ENCODE measurements at places on chromosomes 16 and 17.

DNA sequence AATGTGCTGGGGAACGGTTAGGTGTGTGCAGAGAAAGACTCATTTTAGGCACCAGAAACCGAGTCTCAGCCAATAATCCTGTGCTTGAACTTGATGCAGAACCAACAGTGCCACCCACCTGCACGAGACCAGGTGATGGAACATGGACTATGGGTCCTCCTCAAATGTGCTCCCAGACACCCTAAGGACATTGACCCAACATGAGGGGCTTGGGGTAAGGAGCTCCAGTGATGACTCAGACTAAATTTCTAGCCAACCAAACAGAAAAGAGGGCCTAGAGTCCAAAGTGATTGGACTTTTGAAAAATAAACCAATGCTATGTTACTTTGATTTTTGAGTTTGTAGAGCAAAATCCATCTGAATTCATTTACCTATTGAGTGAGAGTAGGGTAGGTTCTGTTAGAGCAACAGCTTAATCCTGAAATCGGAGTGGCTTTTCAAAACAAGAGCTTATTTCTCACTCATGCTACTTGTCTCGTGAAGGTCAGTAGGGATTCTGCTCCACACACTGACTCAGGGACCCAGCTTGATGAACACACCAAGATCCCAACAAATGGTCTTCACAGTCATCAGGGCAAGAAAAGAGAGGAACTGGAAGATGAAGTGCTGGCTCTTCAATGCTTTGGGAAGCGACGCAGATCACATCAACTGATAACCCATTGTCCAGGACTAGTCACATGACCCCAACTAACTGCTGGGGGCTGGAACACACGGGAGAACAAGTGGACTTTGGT is 21.8 kb downstream of the FAM20A start:
- no peak for DNase-seq

DNA sequence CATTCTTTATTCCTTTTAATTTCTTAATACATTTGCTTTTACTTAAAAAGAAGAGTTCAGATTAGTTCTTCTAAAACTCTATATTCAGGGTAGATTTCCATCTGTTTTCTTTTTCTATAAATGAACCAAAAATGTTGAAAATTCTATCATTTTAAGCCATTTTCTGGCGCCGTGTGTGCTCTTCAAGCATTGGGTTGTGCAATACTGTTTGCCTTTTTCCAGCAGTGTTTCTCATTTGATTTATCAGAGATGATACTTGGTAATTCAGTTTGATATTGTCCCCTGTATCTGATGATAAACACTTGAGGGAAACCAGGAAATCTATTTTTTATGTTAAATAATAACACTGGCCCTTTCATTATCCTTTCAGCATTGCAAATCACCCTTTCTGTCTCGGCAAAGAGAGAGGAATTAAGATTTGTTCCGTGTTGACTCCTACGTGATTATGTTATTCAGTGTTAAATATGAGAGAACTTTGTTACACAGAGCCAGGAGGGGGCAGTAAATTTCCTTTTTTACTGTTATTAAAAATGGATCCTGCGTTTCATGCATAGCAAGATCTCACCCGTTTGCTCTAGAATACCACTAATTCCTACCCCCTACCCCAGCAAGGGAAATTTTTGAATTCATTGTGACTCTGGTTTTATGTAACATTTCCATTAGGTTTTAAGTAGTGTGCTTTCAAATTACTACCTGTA is 606.9 kb upstream of the RBFOX1 start:
- DNase-seq: peak; percentile 61

GRCh38 chr16:70689970-70690891 is 4.4 kb upstream of the MTSS2 start:
- DNase-seq: no peak

- DNase-seq: no peak
Observed at GRCh38 chr17:56009795-56010651, 143.3 kb upstream of the ANKFN1 start.

DNA sequence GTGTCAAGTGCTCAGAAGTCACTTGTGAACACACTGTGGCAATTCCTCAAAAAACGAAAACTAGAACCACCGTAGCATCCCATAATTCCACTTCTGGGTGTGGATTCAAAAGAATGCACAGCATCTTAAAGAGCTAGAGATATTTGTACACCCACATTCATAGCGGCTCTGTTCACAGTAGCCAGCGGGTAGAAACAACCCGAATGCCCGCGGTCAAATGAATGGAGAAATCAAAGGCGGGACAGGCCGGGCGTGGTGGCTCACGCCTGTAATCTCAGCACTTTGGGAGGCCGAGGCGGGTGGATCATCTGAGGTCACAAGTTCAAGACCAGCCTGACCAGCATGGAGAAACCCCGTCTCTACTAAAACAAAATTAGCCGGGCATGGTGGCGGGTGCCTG is 337.5 kb downstream of the SEC14L1 start:
- DNase-seq: no peak

DNA sequence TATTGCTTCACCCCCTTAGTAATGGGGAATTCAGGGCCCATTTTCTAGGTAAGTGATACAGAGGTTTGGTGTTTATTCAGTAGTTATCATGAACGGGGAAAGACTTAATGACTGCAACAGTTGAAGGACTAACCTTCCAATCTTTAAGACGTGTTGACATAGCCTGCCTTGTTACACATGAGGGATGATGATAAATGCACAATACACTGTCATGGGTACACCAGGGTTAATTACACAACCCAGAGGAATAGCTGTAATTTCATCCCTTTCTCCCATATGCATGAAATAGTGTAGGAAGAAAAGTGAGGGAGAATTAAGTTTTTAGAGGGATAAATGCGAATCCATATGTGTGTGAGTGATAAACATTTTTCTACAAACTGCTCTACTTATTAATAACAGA is 10.7 kb downstream of the MYH4 start:
- DNase-seq: no peak
